ENCODE measurements at places on chromosomes 12 and 14.
A peak's percentile ranks its signal among the peaks of the same experiment; 100 is the strongest.

DNA sequence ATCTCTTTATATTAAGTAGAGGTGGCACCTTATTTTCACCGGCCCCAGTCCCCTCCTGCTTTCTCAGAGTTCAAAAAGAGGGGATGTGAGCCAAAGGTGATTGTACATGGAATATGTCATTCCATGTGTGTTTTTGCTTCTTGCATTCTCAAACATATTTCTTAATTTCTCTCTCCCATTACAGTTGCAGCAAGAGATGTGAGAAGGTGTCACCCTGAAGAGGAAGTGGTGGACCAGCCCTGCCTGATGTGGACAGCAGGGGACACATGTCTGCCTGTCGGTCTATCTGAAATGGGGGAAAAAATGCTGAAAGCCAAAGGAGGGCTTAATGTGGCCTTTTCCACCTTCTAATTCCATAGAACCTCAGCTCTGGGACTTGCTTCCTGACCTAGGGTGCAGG lies 1.9 kb upstream of the FOXN3 start:
- DNase-seq = no peak

DNA sequence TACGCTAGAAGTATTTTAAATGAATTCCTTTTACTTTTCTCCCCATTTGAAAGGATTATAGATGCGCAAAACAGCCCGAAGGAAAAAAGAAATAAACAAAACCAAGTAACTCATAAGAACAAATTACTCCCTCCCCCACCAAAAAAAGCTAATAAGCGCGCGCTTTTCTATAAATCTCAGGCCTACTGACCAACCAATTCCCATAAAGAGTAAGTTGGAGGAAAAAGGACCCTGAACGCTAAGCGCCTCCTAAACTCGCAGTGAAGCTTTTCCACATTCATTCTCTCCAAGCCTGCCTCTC lies 588 bp downstream of the MBIP start:
- DNase-seq = no peak

DNA sequence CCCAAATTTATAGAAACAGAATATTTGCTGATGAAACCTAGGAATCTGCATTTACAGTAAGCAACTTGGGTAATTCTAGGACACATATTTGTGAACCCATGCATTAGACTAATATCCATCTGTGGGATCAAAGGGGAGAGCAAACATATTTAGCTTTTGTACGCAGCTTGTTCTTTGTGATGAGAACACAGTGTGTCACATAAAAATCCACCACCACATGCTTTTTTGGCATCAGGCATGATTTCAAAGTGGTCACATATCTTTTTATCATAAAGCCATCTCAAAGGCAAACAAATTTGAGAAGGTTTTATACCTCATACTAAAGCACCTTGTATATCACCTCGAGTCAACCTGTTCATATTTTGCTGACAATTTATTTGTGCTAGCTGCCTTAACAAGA lies 15.7 kb downstream of the DNAL1 start:
- DNase-seq = no peak

DNA sequence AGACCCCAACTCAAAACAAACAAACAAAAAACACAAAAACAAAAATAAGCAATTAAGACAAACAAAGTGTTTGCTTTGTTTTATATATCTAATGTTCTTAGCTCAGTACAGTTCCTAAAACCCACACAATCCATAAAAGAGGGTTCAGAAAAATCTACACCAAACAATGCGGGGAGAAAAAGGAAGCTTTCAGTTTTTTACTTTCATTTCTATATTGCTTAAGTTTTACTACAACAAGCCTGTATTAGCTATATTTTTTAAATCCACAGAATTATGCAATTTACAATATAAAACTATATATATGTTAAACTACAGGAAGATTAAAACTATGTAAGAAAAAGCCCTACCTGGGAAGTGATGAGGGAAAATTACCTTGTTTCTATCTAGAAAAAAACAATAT lies 41.4 kb downstream of the CLIP1 start:
- DNase-seq = no peak

DNA sequence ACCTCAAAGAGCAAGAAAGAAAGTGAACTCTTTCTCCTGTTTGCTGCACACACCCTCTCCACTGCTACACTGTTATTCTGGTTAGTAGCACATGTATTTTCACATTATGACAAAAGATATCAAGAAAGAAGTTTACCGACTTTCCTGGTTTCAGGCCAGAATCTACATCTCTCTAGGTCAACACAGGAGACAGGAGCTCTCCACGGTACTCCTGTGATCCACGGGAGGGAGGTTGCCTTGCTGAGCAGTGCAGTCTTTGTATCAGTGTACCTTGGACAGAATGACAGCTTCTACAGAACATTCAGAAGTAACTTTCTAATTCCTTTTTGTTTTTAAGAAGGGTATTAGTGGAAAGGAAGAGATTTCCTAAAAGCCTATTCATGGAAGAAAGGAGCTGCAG lies 805.6 kb downstream of the NRXN3 start:
- no peak for DNase-seq

GRCh38 chr12:29155079-29155478 lies 6.0 kb downstream of the FAR2 start:
- DNase-seq = no peak

GRCh38 chr14:65151609-65151956 lies 49.3 kb upstream of the MAX start:
- DNase-seq = no peak

GRCh38 chr12:108629151-108629550 lies 4.5 kb downstream of the SELPLG start:
- DNase-seq = no peak

GRCh38 chr12:48104531-48104930 lies 1.3 kb downstream of the SENP1 start:
- DNase-seq = no peak

GRCh38 chr12:46209914-46210872 lies 58.6 kb downstream of the SLC38A1 start:
- peak; percentile 62 for DNase-seq

GRCh38 chr12:71799106-71799505 lies 40.5 kb upstream of the TBC1D15 start:
- no peak for DNase-seq

DNA sequence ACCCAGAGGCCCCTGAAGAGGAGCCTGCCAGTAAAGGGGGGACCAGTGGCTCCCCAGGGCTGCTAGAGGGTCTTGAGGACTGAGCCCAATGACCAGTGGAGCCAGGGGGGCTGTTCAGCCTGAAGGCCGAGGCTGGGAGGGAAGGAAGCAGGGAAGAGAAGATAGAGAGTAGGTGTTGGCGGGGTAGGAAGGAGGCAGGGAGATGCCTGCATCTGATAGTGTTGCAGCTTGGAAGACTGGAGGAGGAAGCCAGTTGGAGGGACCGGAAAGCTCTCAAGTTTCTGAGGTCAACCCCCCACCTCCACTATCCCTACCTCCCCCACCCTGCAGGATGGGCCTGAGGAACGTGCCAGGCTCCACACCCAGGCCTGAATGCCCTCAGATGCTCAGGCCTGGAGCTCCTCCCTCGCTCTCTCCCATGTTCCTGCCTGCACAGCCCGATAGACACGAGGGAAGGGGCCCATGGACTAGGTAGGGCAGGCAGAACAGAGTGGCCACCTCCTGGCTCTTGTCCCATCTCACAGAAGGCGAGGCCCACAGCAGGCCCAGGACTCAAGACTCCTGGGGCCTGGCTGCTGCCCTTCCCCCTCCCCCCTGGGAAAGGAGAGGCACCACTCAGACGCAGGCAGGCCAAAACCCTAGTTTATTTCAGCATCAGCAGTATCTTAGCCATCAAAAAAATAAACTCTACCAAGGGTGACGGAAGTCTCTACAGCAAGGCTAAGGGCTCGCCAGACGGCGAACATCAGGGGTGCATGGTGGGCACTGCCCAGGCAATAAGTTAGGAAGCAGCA lies 3.4 kb downstream of the CKB start:
- no peak for DNase-seq

- no peak for DNase-seq
Observed at GRCh38 chr14:22231018-22231417, 358.0 kb downstream of the DAD1 start.

GRCh38 chr12:93229494-93230325 lies 148.0 kb upstream of the NUDT4 start:
- no peak for DNase-seq

GRCh38 chr14:70563869-70564268 lies 29.1 kb upstream of the ADAM20 start:
- DNase-seq = no peak

DNA sequence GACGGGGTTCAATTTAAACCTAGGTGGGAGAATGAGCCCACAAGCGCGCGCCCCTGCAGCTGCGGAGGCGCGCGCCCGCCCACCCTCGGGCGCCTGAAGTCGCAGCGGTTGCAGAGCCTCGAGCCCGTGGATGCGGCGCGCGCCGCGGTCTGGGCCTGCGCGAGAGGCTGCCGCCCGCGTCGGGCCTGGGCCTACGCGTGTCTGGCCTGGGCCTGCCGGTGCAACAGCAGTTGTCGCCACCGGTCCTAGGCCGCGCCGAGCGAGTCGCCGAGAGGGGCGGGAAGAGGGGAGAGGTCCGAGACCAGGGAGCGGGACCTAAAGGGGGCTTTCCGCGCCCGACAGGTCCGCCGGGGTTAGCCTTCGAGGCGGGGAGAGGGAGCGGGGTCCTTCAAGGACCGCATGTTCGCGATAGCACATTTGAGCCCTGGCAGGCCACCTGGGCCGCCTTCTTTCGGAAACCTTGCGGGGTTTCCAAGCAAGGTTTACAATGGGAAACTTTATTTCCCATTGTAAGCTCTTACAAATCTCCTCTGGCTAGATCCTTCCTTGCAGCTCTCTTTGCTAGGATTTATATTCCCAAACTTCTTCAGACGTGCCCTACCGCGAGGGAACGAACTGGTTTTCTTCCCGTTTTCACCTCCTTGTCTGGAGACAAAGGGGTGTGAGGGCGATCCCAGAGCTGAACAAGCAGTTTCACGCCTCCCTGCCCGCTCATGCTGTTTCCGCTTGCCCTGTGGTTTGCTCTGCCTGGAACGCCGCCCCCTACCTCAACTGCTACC lies 6.8 kb downstream of the SIX6 start:
- DNase-seq = no peak

DNA sequence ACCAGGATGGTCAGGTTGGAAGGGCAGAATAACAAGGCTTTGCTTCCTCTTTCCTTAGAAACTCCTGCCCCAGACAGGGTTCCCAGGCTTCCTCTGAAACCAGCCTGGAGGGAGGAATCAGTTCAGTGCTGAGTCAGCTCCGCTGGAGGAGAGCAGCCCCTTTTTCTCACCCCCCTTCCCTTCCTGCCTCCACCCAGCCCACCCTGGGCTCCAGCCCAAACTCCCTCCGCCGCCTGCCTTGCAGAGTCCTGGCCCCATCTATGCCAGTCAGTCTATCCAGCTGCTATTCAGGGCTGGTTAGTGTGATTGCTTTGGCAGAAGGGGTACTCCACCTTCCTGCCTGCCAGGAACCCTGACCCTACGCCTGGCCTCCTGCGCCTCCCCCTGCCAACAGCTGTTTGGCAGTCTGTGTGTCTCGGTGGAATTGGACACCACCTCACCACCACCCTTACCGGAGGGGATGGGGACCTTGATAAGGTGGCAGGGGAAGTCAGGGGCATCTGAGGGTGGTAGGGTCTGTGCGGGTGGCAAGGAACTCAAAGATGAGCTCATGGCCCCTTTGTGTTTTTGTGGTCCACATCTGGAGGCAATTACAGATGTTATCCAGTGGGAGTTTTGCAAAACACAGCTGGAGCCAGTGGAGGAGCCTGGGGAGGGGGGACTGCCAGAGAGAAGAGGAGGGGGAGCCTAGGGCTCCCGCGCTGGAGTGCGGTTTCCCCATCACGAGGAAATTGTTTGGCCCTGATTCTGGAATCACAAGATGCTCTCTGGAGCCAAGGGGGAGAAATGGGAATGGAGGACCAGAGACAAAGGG lies 12.2 kb downstream of the MMP14 start:
- DNase-seq = no peak

DNA sequence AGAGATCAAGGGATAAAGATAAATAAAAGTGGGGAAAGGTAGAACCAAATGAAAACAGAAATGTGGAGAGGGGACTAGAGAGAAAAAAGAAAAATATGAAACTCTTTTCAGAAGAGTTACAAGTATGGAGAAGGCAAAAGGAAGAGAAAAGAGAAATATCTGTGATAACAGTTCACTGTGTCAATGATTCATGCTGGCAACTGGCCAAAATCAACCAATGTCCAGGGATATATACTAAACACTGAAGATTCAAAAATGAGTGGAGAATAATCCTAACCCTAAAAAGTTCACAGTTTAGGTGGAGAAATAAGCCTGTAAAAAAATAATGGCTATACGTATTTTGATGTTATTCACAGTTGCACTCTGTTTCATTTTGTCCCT lies 372.3 kb upstream of the KITLG start:
- no peak for DNase-seq

GRCh38 chr14:104743461-104744380 lies 9.2 kb upstream of the SIVA1 start:
- no peak for DNase-seq

DNA sequence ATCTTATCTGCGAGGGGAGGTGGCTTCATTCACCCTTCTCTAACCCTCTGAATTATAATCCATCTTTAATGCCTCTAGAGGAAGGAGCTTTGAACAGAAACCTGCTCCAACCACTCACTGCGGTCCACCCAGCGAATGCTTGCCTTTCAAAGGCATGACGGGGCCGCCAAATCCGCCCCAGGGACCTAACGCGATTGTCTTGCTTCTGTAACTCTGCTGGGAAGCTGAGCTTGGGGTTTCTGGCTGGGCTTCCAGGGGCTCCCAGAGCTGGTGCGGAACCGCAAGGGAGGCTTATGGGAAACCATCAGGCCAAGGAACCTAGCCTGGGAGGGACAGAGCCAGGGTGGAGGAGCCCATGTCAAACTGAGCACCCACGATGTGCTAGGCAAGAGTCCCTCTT lies 231.2 kb upstream of the LHX5 start:
- DNase-seq = no peak

DNA sequence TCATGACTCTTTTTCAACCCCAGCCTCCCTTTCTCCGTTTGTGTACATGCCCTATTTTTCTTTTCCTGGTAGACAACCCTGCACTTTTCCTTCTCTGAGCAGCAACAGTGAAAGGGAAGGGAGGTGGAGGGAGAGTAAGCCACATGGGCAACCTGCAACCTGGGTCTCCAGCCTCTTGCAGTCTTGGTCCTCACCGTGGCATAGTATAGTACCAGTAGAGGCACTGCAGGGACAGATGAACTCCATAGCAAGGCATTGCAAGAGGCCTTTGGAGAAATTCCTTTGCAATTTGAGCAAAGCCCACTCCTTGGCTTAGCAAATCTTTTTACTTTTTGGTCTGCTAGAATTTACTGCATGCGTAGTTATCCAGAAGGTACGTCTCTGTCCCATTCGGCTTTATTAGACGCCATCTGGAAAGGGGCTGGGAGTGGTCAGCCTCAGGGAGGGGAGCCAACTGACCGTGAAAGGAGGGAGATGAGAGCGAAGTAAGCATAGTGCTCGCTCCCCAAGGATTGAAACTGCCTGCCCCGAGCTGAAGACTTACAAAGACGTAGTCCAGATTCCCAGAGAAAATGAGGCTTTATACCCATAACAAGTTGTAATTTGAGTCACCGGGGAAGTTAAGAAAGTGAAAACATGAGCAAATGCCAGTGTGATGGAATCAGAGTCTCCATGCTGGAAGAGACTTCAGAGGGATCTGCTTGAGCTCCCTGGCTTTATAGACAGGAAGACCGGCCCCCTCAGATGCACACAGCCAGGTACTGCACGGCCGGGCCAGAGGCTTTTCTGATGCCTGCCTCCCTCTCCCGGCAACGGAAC lies 332.0 kb downstream of the CACNA1C start:
- DNase-seq = no peak

DNA sequence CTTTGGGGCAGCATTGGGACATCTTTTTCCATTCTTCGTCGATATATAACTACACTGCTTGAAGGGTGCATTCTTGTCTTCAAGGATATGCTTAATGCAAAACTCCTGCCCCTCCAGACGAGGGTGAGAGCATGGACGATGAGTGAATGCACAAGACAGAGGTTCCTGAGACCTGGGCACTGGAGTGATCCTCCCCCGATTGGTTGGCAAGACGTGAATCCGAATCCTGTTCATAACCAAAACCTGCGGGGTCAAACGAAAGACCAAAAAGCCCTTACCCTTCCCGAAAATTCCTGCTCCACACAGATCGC lies 684 bp downstream of the KANSL2 start:
- DNase-seq = no peak
